ENCODE measurements at places on chromosomes 7 and 10.

GRCh38 chr10:99674762-99675161, 15.5 kb downstream of the ENTPD7 start:
- DNase-seq = no peak

- DNase-seq = no peak
Measured at GRCh38 chr10:121302541-121303180, 295.6 kb downstream of the FGFR2 start.

DNA sequence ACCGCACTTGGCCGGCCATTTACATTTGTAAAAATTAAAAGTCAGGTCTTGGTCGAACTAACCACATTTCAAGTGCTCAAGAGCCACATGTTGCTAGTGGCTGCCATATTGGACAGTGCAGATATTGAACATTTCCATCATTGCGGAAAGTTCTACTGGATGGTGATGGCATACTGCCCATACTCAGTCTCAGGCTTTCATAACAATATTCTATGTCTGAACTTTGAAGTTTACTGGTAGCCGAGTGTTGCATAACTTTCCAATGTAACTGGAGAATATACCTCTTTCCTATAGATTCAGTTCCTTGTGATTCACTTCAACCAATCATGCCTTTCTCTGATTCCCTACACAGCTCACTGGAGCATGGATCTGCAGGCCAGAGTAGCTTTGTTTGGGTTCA, 43.7 kb downstream of the PSMC2 start:
- DNase-seq = no peak

- no peak for DNase-seq
Measured at GRCh38 chr10:26839966-26840627, 20.7 kb downstream of the ABI1 start.

DNA sequence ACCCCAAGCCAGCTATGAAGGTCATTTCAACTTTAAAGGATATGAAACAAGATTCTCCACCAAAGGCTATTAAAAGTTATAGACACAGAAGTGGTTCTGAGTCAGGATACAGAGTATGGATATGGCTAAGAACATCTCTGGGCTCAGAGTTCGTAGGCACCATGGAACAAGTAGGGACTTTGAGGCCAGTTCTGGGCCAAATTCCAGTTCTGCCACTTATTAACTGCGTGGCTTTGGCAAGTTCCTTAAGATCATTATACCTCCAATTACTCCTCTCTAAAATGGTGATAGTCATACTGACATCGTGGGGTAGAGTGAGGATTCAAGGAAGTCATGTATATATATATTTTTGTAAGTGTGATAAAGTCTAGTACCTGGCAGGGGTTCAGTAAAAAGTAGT, 105.8 kb upstream of the NFE2L3 start:
- DNase-seq = no peak

DNA sequence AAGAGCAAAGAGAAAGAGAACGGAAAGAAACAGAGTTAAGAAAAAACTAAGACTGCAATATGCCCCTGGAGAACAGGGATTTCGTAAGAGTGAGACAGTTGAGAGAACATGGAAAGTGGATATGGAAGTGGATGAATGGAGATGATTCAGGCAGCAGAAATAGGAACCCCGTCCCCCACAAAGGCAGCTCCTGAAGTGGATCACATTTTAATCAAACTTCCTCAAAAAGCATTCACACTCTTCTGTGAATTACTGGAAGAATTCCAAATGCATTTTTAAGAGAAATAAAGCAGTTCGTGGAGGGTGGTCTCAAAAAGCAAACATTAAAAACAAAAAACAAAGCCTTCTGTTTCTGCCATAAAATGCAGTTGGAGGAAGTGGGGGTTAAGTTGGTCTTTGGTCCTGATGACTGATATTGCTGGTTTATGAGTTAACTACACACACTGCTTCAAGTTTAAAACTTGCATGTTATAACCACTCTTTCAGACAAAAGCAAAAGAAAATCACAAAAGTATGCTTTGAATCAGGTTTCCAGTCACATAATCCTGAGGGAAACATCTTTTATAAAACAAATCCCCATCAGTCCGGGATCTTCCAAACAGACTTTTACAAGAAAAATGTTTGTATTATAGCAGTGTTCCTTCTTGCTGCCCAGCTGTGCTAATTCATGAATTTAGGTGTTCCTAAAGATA, 214.3 kb downstream of the FANK1 start:
- no peak for DNase-seq

- no peak for DNase-seq
Measured at GRCh38 chr10:84484541-84484940, 156.2 kb downstream of the CCSER2 start.

GRCh38 chr10:119216127-119216526, 8.8 kb downstream of the GRK5 start:
- no peak for DNase-seq

- no peak for DNase-seq
Measured at GRCh38 chr7:149525280-149525679, 27.7 kb upstream of the ZNF746 start.

DNA sequence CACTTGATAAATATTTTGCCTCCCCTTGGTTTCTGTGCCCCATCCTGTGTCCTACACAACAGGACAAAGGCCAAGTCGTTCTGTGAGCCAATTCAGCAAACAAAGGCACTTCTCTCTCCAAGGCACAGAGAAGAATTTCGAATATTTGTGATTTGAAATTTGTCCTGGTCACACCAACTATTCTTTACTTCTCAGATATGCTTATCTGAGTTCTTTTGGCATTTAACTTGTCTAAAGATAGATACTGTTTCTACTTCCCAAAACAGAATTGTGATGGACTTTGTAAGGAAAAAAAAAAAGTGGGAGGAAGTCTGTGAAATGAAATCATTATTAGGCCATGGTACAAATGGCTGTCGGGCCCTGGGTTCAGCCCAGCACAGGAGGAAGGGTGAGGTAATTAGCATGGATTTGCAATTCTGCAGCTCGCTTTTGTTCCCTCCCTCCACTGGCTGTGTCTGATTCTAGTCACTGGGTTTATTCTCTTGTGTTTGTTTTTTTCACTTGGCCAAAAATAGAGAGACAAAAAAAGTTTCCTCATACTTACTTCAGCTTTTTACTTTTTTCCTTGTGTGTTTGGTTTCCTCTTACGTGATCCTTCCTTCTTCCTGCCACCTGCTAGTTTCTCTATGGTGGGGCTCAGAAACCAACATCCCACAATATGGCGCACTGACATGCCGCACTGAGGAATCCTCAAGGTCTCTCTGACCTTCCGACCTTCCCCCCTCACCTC, 108.2 kb upstream of the MKLN1 start:
- no peak for DNase-seq

DNA sequence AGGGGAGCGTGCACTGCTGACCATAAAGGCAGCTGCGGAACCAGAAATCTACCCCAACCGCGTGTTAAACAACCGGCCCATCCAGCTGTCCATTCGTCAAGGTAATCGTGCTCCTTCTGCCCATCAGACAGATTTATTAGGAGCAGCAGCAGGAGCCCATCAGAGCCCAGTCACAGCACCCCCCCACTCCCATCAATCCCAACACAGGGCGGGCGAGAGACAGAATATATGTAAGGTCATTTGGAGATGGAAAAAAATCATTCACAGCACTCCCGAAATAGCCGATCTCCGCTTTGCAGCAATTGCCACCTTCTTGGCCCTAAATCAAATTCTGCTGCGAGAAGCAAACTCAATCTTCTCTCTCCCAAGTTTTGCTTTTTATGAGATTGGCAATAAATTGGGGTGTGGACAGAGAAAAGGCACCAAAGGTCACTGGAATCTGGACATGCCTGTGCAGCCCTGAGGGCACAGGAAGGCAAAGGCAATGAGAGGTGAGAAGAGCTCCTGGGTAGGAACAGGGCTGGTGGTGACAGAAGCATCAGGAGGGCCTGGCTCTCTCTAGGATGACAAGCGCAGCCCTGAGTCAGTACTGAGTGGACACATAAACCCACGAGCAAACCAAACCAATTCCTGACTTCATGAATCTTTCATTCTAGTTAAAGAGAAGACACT, 145.0 kb upstream of the ZMIZ1 start:
- no peak for DNase-seq

DNA sequence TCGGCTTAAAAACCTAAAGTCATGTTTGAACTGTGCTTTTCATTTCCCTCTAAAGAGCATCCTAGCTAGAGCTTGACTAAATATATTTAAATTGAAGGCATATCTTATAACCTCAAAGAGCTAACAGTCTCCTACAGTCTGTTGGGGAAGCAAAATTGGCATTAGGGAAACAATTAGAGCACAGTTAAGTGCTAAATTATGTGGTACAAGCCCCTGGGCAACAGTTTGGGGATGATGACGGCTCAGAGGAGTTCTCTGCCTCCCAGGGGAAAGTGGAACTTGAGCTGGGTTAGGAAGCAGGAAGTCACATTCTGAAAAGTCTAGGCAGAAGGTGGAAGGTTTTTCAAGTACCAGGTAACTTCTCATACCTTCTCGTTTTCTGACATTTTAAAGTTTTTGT, 18.6 kb upstream of the GOT1 start:
- no peak for DNase-seq

GRCh38 chr7:91291902-91292301, 27.7 kb downstream of the FZD1 start:
- no peak for DNase-seq

- no peak for DNase-seq
Measured at GRCh38 chr7:44712012-44712411, 36.6 kb upstream of the ZMIZ2 start.

- no peak for DNase-seq
Measured at GRCh38 chr10:125448596-125448995, 234.4 kb downstream of the TEX36 start.

- no peak for DNase-seq
Measured at GRCh38 chr7:21568762-21569161, 25.9 kb downstream of the DNAH11 start.

DNA sequence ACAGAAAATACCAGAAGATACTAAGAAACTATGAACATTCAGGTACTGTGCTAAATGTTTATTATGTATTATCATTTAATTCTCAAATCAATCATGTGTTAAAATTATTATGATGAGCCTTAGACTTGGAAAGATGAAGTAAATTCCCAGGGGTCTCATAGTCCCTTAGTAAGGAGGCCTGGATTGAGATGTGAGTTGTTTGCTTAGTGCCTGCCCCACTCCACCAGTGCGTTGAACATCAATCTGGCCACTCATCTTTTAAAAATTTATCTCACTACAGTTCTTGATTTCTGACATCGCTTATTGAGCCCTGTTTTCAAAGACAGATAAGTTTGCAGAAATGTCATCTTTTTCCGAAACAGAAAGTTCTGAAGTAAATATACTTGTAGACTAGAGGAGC, 618.4 kb upstream of the SEMA3D start:
- no peak for DNase-seq

GRCh38 chr7:9822458-9823290, 1151.0 kb upstream of the PHF14 start:
- DNase-seq = no peak

DNA sequence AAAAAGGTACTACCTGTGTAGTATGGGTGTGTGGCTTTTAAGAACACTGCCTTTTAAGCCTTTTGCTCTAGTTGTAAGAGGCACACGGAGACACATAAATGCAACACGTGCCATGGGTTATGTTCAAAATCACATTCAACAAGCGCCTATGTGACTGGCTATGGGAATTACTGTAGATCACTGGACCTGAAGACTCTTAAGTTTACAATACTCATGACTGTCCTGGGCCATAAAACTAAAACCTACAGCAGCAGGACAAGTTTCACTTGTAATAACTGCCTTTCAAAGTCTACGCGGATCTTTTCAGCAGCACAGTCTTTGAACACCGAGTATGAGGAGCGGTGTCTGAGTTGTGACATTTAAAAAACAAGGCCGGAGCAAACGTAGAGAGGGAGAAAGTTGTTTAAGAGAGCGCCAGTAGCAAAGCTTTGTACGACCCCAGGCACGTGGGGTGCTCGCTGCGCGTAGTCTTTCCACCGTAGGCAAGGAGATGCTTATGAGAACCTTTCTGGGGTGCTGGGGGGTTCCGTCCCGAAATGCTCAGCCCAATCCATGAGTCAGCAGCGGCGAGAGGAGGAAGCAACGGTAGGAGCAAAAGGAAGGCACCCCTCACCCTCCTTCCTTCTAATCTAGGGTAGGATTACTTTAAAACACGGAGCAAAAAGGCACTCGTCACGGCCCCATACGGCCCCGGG, 662 bp downstream of the DNAJC2 start:
- DNase-seq = peak; percentile 46

GRCh38 chr7:77571801-77572200, 34.7 kb downstream of the PTPN12 start:
- DNase-seq = no peak

GRCh38 chr7:147569116-147569913, 1021.3 kb upstream of the C7orf33 start:
- no peak for DNase-seq

DNA sequence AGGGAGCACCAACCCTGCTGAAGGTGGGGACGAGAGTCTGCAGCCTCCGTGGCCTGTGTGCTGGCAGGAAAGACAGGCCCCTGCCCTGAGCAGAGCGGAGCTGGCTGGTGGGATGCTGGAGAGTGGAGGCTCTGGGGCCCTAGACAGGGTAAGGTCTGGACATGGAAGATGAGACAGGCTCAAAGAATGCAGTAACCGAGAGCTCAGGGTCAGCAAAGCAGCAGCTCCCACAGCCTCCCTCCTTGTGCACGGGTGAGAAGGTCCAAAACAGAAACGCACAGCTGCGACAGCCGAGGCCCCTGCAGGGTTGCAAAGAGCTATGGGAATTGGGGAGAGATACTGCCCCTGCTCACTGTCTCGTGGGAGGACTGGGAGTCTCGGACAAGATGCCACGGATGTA, 80.5 kb downstream of the TNS3 start:
- DNase-seq = no peak

GRCh38 chr7:105690325-105690945, 109.1 kb upstream of the EFCAB10 start:
- no peak for DNase-seq

DNA sequence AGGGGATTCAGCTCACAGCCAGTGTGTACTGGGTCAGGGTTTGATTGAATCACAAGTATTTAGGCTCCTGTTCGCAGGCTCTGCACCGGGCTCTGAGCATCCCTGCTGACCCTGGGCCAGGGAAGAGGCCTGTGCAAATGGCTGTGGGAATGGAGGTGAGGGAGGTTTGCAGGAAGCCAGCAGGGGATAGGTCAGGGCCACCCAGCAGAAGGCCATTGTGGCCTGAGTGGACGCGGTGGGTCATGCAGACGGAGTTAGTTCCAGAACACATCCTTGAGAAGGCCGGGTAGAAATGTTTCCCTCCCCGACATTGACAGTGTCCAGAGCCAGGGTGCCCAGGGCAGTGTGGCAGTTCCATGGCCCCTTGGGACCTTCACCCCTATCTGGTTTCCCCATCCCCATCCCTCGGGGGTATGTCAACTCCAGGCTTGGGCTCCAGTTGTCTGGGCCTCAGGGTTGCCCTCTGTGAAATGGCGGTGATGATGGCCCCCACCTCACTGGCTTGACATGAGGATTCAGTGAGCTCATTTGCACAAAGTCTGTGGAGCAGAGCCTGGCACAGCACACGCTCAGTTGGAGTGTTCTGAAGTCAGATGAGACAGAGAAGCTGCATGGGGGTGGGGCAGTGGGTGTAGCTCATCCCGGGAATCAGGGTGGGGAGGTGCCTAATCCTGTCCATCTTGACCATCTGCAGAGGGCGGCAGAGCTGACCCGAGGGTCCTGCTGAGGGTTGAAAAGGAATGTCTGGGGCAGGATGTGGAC, 107.6 kb downstream of the ADCY1 start:
- DNase-seq = no peak

- DNase-seq = no peak
Measured at GRCh38 chr7:109206196-109206595, 636.5 kb downstream of the DNAJB9 start.

Data from SW 1271 (cell line).